ENCODE measurements at places on chromosomes 5 and 9.

DNA sequence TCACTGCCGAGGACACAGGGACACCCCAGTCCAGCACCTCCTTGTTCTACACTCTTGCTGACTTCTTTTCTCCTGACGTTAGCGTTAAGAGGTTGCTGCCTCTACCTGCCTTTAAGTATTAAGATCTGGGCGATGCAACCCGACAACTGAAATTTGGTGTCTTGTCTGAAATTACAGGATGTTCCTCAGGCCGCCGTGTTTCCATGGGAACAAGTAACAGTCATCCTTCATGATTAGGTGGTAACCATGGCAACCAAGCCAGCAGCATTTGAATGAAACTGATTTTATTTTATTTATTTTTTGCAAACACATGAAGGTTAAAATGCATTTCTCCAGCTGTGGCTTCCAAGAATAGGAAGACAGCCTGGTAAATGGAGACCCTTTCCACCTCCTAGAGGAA, 20.8 kb downstream of the DAB2IP start:
- no peak for DNase-seq

- no peak for DNase-seq
Measured at GRCh38 chr5:153236319-153236718, 254.2 kb upstream of the GRIA1 start.

DNA sequence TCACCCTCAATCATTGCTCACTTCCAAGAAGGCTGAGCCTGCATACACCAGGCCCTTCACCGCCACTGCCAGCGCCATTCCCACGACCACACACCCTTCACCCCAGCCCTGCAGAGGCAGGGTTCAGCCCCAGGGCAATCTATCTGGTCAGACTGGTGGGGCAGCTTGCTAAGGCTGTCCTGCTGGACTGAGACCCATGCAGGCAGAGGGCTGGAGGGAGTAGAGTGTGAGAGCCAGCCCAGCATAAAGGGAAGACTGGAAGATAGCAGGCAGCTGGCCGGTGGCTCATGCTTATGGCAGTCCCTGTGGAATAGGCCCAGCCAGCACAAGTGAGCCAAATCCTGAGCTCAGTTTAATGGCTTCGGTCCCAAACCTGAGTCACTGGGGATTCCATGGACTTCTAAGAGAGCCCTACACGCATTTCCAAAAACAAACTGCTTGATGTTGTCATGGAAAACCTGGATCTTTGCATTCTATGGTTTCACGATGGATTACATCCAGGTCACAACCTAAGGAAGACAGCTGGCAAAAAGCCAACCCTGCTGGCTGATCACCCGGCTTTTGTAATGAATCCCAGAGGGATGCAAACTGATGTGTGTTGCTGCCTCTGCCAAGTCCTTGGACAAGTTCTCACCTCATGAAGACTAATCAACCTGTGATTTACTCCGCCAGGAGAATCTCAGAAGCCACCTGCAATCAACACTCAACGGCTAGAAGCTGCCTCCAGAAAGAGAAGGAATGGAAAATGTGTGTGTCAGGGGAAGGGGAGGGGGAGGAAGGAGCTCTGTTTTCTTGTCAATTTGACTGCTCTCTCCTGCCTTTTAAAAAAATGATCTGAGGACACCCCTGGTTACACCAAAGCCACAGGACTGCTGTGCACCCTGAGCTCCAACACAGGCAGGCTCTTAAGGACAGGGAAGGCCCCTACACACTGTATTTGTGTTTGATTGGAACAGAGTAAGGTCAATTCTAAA, 143.6 kb downstream of the LHFPL2 start:
- DNase-seq: no peak

DNA sequence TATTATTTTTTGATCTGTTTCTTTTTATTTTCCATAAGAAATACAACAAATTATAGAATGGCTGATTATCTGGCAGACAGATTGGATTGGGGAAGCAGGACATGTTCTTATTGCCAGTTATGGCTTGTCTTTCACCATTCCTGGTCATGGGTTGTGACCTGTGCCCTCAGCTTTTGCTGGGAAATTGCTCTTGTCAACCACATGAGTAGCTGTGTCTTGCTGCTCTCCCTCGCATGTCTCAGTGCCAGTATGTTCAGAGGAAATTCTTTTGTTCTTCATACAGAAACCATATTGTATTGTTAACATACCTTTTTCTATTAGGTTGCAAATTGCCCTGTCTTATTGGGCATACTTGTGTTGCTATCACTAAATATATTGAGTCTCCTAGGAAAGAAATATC, 344.1 kb downstream of the OSTF1 start:
- no peak for DNase-seq

DNA sequence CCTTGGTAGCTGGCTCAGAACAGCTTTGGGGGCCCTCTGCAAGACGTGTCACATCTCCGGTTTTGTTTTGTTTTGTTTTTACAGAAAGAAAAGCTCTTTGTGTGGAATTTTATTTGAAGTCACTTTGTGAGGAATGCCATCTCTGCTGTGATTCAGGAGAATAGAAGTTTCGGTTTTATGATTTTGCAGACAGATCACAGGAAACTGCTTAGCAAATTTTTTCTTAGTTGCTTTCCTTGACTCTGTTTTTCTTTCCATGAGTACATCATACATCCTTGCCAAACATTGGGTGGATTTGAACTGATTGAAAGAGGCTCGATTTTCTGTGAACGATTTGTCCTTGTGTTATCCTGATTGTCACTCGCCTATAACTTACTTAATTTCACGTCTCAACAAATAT, 5.1 kb downstream of the SEMA5A start:
- DNase-seq: no peak

- no peak for DNase-seq
Measured at GRCh38 chr9:14830057-14830456, 80.2 kb downstream of the FREM1 start.

DNA sequence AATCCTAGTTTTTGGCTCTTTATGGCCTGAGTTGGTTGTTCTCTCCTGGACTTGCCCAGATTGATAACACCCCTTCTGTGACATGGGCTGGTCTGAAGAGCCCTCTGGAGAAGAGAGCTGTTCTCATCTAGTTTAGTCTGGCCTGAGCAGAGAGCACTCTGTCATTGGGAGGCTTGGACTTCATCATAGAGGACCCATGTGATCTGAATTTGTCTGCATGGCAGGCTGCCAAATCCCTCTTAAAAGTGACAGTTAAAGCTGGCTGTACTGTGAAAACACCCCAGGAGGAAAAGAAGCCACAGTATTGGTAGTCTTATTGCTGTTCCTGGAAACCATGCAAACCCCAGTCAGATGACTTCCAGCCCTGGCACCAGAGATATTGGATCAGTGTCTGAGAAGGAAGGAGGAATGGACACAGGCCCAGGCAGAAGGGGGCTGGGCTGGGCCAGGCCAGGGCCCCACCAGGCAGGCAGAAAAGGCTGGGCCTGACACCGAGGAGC, 3.7 kb upstream of the WDR31 start:
- no peak for DNase-seq

DNA sequence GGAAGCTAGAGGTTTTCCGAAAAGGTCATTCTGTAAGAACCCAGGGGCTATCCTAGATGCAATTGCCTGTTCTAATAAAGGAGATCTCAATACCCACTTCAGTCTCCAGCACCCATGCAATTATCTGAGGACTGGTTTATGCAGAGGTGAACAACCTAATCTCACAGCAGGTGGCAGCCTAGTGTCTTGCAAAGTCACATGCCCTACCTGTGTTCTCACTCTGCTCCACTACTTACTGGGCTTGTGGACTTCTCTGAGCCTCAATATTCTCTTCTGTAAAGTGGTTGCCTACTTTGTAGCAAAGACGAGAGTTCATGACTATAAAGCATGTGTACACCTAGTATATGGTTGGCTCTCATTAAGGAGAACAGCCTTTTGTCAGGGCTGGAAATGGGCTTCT, 21.0 kb upstream of the ALDH1B1 start:
- DNase-seq: peak; percentile 15

DNA sequence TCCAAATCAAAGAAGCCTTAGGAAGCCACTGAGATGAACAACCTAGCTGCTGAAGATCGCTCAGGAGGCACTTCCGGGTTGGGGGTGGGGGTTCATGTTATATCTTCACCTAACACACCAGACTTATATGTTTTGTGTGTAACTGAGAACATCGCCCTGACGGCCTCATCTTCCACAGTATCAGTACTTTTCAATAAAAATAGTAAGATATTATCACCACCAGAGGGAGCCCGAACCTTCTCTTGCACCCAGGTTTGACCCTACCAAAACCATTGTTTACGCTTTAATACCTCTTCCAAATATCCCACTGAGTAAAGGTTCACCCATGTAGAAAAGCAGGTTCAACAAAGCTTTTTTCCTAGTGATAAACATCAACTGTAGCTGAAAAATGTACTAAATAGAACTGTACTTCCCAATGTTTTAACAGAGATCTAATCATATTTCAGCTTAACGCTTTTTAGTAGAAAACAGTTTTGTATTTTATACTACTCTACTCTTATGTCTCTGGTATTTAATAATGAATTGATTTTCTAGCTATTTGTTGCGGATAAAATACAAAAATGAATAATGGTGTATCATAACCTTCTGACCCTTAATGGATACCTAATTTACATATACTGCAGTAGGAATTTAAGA, 244.0 kb downstream of the EPB41L4A start:
- DNase-seq: peak; percentile 27

GRCh38 chr9:93117924-93118862, 15.9 kb downstream of the NINJ1 start:
- DNase-seq: no peak
